ENCODE measurements at places on chromosomes 16 and 17. TPM values are rescaled to one million over a fixed set of nuclear protein-coding genes. Genes with fewer than 3 reads are reported as not detected.

GRCh38 chr17:50331085-50331791 is 14.7 kb upstream of the XYLT2 start:
- no peak for DNase-seq

The ACE gene
- 14.5 TPM for total RNA-seq

- DNase-seq: peak; percentile 8
Measured at GRCh38 chr17:33642002-33642401, 348.9 kb upstream of the ASIC2 start.

The CCL17 gene
- not detected for total RNA-seq

DNA sequence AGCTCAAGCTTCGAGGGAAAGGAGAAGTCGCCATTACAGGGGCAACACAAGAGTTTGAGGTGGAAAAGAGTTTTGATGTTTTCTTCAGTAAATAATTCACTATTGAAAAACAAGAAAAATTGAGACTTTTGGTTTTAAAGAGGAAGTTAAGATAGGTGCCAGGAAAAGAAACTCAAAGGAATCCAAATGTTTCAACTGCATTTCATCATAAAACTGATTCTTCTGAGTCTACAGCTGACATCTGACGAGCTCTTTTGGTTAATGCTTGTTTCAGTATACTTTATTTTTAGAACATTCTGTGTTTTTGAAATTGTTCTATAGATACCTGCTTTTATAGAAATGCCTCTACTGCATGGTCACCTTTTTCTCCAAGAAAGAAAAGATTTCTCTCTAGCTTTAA is 54.0 kb downstream of the ERN1 start:
- no peak for DNase-seq

DNA sequence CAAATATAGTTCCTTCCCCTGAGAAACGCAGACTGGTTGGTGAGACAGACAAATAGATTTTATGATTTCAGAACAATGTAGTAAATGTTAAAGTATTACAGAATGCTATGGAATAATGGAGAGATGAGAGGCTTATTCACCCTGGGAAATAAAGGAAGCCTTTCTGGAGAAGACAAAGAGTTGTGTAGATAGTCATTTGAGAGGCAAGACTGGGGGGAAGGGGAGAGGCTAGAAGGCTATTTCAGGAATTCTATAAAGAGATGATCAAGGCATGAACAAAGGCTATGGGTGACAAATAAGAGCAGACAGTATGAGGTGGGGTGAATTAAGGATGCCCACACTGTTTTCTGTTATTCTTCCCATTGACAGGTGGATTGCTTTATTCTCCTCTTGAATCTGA is 211.4 kb downstream of the GRIN2A start:
- DNase-seq: no peak

The SLC5A10 gene
- total RNA-seq: 0.81 TPM

The TBC1D3H gene
- total RNA-seq: not detected

DNA sequence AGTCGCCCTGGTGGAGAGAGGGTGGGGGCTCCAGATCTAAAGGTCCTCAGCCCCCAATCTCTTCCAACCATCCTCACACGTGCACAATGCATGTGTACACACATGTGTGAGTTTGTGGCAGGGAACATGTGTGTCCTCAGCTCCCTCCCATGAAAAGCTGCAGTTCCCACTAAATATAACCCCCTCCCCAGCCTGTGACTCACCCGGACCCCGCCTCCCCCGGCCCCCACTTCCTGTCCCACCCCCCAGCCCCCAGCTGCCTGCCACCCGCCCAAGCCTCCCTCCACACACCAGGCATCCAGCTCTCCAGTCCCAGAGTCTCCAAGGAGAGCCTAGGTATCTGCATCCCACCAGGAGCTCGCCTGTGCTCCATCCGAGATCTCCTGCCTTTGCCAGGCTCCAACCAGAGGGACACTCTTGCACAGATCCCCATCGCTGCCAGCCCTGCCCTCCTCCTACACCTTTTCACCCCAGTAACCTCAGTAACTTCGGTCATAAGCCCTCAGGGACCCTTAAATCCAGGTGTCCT is 3.9 kb downstream of the DLG4 start:
- no peak for DNase-seq

GRCh38 chr16:29899516-29900101 is at the start of gene SEZ6L2:
TSS of gene SEZ6L2 (minus strand) at chr16:29899550. CDS start at chr16:29899019, 531 bp downstream.
- peak; percentile 51 for DNase-seq

GRCh38 chr17:55546991-55547664 is 35.9 kb upstream of the SMIM36 start:
- no peak for DNase-seq

Measured in hematopoietic multipotent progenitor cell (in vitro differentiated cells).